ENCODE measurements at places on chromosomes 1 and 21. TPM values are rescaled to one million over a fixed set of nuclear protein-coding genes. Genes with fewer than 3 reads are reported as not detected.

C1orf122 gene
- 14.5 TPM for total RNA-seq

PEAR1 gene
- 10.8 TPM for total RNA-seq

PER3 gene
- total RNA-seq: 35.5 TPM

RGS8 gene
- total RNA-seq: not detected

GRCh38 chr1:168243198-168243597, 17.4 kb downstream of the SFT2D2 start:
- peak; percentile 43 for DNase-seq

DNA sequence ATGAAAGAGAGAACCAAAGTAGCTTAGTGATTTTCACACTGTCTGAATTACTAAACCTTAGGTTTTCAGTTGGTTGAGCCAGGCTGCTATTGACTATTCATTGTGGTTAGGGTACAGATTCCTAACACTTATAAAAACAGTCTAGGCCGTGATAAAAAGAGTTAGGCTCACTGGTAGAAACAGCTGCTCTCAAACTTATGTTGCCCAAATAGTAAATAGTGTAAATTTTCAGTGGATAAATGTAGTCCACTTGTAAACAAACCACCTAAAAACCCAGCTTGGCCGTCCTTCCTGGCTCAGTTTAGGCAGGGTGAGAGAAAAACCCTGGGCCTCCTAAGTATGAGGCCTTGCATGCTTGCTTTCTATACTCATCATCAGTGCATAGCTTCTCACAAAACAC, 34.9 kb downstream of the ARID1A start:
- peak; percentile 18 for DNase-seq

DNA sequence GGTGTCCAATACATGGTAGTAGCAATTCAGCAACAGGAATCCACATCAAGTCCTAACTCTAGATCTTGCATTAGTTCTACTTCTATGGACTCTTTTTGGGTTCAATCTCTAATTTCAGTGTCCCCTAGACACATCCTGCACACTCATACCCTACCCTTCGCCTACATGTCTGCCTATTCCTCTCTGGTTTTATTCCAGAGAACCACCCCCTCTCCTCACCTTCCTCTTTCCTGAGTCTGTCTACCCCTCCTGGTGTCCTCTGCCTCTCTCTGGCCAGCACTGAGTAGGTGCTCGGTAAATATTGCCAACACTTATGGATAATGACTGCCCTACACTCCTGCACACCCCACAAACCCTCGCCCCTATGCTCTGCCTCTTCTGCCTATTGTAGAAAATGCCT, 9.5 kb downstream of the TAL1 start:
- DNase-seq: no peak

- no peak for DNase-seq
Observed at GRCh38 chr1:224799083-224799482, 130.4 kb upstream of the DNAH14 start.

DNA sequence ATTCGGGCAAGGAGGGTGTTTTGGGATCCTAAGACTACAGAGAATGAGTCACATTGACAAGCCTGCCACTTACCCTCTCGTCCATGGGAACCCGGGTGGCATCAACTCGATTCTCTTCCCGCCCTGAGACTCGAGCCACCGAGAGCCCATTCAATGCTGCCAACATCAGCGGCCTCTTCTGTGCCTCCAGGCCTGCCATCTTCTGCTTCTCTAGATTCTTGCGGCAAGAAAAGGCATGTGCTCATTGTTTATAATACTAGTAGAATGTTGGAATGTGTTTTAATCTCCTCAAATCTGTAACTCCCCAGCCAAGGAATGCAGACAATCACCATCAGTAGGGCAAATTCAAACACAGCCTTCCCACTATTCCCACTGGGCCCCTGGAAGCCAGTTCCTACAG, 96.9 kb downstream of the SMYD2 start:
- DNase-seq: peak; percentile 89

GRCh38 chr1:244796719-244797406, 38.6 kb upstream of the COX20 start:
- DNase-seq: peak; percentile 81
